H9 (cell line): ENCODE measurements at places on chromosomes 6 and 20. TPM values are rescaled to one million over a fixed set of nuclear protein-coding genes. Genes with fewer than 3 reads are reported as not detected.

DNA sequence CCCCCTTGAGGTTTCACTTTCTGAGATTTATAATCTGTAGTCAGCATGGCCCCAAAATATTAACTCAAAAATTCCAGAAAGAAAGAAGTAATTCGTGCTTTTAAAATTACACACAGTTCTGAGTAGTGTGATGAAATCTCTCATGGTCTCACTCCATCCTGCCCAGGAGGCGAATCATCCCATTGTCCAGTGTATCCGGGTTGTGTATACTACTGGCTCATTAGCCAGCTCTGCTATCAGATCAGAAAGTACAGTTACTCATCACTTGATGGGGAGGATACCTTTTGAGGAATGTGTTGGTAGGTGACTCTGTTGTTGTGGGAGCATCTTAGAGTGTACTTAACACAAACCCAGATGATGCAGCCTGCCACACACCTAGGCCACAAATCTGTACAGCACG is 65.2 kb downstream of the CDC5L start:
- DNase-seq: no peak

DNA sequence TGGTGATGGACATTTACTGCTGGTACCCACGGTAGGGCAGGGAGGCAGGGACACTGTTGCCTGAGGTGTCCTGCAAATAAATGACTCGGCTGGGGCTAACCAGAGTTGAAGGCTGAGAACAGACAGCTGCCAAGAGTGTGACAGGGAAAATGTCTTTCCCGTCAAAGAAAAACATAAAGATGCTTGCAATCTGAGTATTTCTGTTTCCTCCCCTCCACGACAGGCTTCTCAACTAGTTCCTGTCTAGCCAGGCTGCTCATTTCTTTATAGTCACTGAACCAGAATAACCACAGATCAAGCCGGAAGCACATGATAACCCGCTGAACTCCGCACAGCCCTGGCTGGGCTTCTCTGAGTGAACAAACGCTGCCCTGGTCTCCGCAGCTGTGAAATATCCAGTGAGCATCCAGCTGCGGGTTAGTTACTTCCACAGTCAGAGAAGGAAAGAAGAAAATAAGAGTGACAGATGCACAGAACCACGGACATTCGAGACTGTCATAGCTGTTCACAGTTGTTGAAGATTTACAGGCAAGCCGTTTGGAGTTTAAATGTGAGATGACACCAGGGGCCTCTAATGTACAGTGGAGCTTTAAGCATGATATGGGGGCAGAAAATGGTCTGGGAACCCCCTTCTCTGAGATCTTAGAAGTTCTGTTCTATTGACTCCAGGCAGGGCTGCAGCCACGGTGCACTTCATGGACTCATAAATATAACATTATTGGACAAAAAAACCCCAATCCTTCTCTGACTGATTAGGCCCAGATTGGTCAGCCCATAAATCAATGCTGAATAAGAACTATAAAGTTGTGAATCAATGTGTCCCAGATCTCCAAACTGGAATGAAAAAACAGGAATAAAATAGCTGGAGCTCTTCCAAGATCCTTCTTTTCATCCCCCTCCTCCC is 299.9 kb upstream of the SUPT3H start:
- DNase-seq: no peak

DNA sequence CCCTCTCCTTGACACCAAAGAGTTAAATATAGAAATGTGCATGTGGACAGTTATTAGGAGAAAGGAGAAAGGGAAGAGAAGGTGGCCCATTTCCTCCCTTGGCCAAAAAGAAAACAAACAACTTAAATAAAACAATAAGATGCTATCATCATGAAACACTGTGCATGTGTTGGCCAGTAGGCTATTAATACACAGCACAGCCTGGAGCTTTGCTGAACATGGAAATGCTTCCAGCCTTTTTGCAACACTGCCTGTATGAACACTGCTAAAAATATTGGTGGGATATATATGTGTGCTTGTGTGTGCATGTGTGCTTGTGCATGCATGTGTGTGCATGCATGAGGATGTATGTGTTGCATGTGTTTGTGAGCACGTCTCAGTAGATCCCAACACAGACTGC is 100.4 kb downstream of the LY86 start:
- no peak for DNase-seq

- DNase-seq: no peak
Measured at GRCh38 chr6:63947792-63948529, 312.4 kb downstream of the PHF3 start.

GRCh38 chr20:41308290-41308711 is 9.2 kb downstream of the ZHX3 start:
- DNase-seq: no peak

GRCh38 chr6:143911028-143911427 is 46.8 kb downstream of the ZC2HC1B start:
- DNase-seq: no peak

- no peak for DNase-seq
Measured at GRCh38 chr6:110332281-110332680, 25.9 kb downstream of the METTL24 start.

GRCh38 chr20:31605031-31605901 is at the start of gene ID1:
Gene ID1, plus strand, starts transcription at chr20:31605289. Its CDS starts 99 bp downstream, at chr20:31605388.
- peak; percentile 94 for DNase-seq

DNA sequence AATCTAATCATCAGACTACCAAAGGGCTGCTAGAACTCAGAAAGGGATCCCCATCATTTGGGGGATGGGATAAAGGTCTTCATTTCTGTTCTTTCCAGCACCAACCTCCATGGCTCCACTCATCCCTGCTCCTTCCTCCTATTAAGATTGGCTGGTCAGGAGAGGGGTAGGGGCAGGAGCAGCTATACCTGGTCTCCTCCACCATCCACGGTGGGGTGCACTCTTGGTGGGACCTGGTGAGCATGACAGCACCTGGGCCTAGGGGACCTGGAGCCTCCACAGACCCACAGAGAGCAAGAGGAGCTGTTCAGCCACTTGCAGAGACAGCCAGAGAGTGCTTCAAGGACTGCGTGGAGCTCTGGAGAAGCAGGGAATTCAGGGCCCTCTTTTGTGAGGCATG is 6.1 kb upstream of the ULBP2 start:
- no peak for DNase-seq

- no peak for DNase-seq
Measured at GRCh38 chr6:156258981-156259380, 518.2 kb upstream of the ARID1B start.

DNA sequence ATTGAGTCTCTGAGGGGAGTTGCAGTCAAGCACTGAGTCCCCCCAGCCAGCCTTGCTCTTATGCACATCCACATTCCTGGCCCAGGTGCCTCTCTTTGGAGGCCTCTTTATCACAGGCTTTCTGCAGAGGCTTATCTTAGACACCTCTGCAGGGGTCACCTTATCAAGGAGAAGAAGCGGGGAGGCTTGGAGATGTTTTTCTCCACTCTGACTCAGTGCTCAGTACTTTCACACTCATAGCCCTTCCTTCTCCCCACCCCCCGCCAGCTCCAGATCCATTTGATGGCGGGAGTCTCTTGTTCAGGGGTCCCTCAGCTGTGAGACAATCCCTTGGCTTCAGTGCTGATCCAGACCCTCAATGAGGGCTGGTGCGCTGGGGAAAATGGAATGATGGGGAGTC is 132.1 kb upstream of the TSHZ2 start:
- no peak for DNase-seq

DNA sequence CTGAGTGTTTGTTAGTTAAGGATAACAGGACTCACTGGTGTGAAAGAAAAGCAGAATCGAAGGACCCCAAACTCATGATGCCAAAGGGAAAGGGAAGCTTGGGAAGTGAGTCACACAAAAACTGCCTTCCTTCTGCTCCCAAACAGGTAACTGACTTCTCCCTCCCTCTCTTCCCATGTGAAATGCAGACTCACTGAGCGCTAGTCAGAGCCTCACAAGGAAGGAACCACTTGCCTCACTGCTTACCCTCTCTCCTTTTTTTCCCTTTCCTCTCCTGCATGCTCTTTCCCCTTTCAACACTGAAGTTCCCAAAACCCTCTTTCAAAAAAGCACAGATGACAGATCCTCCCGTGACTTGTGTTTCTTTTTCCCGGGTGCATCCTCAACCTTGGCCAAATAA is 56.4 kb downstream of the LYRM4 start:
- DNase-seq: no peak

DNA sequence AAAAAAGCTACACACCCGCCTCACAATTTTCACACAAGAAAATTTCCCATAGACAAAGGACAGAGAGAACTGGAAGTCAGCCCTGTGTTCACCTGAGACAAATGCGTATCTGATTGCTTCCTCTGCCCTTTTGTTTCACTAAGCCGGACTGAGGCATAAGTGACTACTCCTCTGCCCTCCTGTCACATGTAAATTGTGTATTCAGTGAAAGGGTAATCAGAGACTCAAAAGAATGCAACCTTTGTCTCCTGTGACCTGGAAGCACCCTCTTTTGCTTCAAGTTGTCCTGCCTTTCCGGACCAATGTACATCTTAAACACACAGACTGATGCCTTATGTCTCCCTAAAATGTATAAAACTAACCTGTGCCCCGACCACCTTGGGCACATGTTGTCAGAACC is 483.8 kb upstream of the EYS start:
- DNase-seq: no peak

DNA sequence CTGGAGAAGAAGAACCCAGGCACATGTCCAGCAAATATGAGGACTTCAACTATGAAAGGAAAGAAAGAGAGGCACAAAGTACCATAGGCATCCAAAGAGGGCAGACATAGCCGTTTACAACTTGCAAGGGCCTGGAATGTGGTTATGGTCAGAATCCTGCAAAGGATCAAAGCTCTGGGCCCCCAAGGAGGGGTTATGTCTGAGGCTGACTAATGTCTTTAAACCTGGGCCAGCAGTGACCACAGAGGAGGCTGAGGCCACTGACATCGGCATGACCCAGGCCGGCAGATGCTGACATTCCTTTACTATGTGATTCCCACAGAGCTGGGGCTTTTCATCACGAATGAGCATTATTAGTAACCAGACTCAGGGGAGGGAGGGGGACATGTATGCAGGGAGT is 861.1 kb downstream of the DHX35 start:
- DNase-seq: no peak

DNA sequence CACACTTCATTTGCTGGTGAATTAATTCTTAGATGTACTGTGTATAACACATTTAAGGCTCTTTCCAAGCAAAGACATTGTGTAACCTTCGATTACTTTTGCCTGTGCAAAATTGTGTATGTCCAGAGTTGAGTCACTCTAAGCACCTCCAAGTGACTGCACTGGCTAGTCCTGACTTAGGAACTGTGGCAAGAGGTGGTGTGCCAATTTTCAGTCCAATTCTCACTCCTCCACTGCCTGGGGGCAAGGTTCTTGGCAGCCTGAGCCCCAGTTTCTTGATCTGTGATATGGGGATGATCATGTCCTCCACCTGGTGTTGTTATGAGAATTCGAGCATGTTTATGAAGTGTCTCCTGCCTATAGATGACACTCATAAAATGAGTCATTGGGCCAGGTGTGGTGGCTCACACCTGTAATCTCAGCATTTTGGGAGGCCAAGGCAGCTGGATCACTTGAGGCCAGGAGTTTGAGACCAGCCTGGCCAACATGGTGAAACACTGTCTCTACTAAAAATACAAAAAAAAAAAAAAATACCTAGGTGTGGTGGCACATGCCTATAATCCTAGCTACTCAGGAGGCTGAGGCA is 105.3 kb upstream of the CDYL start:
- no peak for DNase-seq

GRCh38 chr6:121321282-121321681 is 13.0 kb downstream of the TBC1D32 start:
- no peak for DNase-seq

- DNase-seq: no peak
Measured at GRCh38 chr6:94498099-94498498, 1078.7 kb upstream of the EPHA7 start.

CDH4 gene
- 3.0 and 3.2 TPM in 2 replicates for total RNA-seq

AVP gene
- not detected in 2 replicates for total RNA-seq

ZNF165 gene
- total RNA-seq: 5.8 and 6.3 TPM in 2 replicates

PDE10A gene
- 0.31 and 0.44 TPM in 2 replicates for total RNA-seq

CGA gene
- not detected in 2 replicates for total RNA-seq
